ENCODE measurements at places on chromosomes 2 and 18. TPM values are rescaled to one million over a fixed set of nuclear protein-coding genes. Genes with fewer than 3 reads are reported as not detected.

APOB gene
- total RNA-seq, result not detected

ALPP gene
- not detected for total RNA-seq

IMPACT gene
- total RNA-seq, result 18.0 TPM

HOXD9 gene
- total RNA-seq, result not detected

PLCL1 gene
- total RNA-seq, result 0.17 TPM

SRD5A2 gene
- not detected for total RNA-seq

LAMA3 gene
- 1.3 TPM for total RNA-seq

PIEZO2 gene
- total RNA-seq, result 1.3 TPM
